ENCODE measurements at places on chromosomes 7 and 10.

GRCh38 chr10:69955897-69956740, 96.5 kb upstream of the MACROH2A2 start:
- DNase-seq, result no peak

DNA sequence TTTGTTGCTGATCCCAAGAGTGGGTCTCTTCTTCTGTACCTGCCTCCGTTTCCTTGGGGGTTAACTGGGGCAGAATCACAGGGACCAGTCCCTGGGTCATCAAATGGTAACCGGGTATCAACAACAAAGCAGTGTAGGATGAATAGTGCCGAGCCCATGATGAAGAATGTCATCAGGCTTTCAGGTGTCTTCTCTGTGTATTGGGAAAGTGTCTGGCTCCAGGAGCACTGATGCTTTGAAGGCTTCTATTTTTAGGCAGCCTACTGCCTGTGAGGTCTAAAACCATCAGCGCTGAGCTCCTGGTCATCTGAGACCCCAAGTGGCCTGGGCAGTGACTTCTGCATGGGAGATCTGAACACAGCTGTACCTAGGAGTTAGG, 48.2 kb upstream of the SHH start:
- DNase-seq, result no peak

DNA sequence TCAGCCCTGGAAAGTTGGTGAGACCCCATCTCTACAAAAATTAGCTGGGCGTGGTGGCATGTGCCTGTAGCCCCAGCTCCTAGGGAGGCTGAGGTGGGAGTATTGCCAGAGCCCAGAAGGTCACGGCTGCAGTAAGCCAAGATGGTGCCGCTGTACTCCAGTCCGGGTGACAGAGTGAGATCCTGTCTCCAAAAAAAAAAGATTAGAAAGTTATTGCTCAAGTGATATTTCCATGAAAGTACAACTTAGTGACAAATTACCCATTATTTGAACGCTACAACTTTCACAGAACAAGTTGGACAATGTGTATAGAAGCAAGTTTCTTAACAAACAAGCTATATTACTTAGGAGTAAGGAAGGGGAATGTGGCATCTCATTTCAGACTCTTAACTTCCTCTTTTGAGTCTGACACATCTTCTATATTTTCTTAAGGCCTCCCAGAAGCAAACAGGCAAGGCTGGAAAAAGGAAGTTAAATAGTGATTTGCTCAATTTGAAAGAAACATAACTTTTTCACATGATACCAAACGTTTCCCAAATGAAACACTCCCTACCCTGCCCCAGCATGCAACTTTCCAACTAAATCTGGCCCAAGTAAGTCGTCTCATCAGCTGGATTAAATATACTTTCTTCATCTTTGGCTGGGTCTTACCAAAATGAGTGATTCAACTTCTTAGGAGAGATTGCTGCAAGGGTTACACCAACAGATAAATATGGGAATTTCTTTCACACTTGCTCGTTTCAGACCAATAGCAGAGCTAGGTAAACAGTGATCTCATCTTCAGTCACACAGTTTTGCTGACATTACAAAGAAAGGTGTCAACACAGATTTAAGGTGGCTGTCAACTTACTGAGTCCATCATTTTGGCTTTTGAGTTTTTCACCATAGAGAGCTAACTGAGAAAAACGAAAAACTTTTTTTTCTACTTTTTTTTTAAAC, 66.3 kb upstream of the KLF6 start:
- no peak for DNase-seq

DNA sequence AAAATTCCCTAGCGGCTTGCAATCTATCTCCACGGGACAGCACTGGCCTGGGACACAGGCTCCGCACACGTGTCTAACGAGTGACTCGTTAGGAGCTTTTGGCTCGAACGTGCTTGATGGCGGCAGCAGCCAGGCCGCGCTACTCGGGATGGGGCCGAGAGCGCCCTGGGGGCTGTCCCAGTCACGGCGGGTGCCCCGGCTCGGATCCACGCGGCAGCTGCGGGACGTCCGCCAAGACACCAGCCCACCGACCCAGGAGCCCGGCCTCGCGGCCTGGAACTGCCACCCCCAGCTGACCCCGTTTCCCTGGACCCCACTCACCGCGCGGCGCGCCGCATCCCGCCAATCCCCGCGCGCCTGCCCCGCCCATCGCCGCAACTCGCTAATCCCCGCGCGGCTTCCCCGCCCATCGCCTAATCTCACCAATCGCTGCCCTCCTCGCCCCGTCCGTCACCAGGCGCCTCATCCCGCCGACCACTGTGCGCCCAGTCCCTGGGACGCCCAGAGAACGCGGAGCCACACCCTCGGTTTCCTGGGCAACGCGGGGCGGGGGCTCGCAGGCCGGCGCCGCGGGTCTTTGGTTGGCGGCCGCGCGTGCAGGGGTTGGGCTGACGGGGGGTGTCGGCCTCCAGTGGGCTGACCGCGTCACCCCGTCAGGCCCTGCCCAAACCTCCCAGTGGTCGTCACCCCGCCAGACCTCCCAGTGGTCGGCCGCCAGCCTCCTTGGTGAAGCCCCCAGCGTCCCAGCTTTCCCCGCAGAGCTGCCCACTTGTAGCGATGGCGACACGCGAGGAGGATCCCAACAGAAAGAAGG, at the start of gene POLD2:
TSS of gene POLD2 (minus strand) at position 359 of the 814 bp plus-strand sequence. CDS start 1,495 bp downstream, outside the sequence.
- DNase-seq, result peak; percentile 98

- DNase-seq, result peak; percentile 34
Measured at GRCh38 chr7:141072548-141073172, 1.2 kb upstream of the TMEM178B start.

GRCh38 chr10:96013956-96014355, 29.4 kb upstream of the CCNJ start:
- no peak for DNase-seq

DNA sequence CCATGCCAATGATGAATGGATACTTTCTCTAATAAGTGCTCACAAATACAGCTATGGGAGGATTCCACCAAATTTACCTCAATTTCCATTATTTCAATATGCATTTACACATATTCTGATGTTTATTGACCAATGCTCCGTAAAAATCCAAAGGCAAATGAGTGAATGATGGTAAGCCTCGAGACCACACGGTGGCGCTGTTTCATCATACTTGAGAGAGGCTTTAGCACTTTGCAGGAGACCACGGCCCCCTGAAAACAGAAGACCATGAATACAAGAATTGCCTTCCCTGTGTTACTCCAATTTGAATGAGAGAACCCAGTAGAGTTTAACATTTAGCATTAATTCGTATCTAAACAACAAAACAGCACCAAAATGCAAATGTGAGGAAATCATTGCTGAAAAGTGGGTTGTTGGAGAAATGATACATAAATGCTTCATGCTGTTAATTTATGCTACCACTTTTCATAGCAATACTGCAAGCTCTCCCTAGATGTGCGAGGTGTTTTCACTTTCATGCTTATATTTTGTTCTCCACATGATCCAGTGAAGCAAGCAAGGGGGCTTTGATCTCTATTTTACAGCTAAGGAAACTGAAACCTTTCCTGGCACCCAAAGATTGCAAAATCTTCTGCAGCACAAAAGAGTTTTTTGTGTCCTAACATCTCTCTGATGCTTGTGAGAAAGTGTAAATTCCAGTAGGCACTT, 35.4 kb downstream of the TRIL start:
- DNase-seq, result peak; percentile 47

DNA sequence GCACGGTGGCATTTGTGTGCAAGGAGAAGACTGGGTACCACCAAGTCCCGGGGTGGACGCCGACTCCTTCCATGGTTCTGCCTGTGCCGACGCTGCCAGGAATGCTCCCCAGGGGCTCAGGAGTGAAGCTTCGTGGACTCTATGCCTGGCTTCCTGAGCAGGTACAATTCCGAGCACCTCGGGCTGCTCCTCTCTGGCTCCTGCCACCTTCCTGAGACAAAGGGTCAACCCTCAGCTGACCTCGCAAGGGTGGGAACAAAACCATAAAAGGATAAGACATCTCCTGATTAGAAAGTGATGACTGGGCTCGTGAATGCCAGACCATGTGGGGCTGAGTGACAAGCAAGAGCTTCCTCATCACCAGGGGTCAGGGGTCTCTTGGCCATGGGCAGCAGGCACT, 31.8 kb downstream of the CALML3 start:
- DNase-seq, result no peak

DNA sequence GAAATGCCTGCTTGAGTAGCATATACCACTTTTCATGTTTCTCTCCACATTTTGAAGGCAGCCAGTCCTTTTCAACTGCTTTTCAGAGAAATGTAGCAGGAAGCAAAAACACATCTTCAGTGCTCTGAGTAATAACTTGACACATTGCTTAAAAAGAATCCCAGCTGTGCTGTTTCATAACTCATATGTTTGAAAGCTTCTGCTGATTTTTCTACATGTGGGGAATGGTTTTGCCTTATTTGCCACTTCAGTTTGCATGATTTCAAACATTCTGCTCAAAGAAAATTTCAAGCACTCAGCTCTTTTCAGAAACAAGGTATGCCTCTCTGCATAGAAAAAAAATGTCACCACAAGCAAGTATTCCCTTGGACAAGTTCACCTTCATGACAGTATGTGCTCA, 732.8 kb downstream of the POM121L12 start:
- no peak for DNase-seq

- peak; percentile 93 for DNase-seq
Measured at GRCh38 chr7:64902806-64903721, at the start of gene ZNF273. Gene ZNF273 (plus strand): TSS chr7:64903273. CDS start chr7:64903318, 45 bp downstream.

- DNase-seq, result no peak
Measured at GRCh38 chr7:1033546-1034145, 10.7 kb upstream of the GPR146 start.

GRCh38 chr10:79244841-79245504, 102.3 kb upstream of the PPIF start:
- no peak for DNase-seq

GRCh38 chr10:7265396-7266123, 145.3 kb downstream of the SFMBT2 start:
- no peak for DNase-seq

GRCh38 chr10:80856186-80856585, 318.5 kb downstream of the SH2D4B start:
- DNase-seq, result no peak

GRCh38 chr10:49307921-49308320, 9.0 kb downstream of the C10orf71 start:
- DNase-seq, result no peak

DNA sequence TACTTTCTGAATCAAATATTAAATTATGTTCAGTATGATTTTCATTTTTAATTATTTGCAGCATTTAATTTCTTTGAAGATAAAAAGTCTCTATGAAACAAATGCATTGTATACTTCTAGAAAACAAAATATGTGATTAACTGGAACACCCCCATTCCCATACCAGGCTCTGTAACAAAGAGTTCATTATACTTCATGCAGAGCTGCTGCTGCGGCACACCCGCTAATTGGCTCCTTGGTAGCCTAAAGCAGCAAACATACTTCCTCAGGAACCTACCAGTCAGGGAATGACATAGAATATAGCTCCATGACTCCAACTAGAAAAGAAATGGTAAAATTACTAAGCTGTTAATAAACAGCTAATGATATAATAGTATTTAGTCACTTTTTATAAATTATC, 19.3 kb downstream of the RAB11FIP2 start:
- DNase-seq, result no peak

- DNase-seq, result no peak
Measured at GRCh38 chr10:31723106-31723750, 205.4 kb downstream of the ARHGAP12 start.

DNA sequence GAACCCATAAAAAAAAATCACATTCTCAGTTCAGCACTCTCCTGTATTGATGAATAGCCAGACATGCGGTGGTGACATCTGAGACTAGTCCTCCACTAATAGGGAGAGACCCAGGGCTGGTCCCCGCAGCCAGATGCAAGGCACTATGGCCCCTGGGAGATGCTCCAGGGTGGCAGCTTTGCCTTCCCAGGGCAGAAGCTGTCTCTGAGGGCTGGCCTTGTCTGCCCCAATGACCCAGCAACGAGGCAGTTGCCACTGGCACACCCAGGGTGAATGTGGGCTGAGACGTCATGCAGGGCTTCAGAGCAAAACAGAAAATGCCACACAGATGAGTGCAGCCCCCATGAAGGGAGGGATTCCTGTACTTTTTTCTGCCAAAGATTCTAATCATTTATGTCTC, 50.1 kb upstream of the GDF10 start:
- DNase-seq, result no peak

DNA sequence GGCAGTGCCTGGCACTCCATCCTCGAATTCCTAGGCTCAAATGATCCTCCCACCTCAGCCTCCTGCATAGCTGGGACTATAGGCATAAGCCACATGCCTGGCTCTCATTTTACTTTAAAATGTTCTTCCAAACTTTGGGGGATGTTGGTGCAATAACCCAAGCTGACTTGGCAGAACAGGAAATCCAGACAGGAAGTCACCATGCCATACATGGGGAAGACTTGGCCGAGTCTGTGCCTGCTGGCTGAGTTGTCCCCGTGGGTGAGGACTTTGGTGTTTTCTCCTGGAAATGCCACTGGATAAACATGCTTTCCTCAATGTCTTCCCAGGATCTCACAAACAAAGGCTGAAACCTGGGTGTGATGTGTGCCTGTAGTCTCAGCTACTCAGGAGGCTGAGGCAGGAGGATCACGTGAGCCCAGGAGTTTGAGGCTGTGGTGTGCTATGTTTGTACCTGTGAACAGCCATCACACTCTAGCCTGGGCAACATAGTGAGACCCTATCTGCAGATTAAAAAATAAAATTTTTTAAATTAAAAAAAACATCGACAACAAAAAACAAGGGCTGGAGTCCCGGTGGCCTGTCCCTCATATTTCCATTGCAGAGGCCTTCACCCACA, 19.8 kb downstream of the HKDC1 start:
- DNase-seq, result no peak

- no peak for DNase-seq
Measured at GRCh38 chr7:28361551-28361950, 50.8 kb upstream of the CREB5 start.

- DNase-seq, result no peak
Measured at GRCh38 chr10:62096256-62096933, 172.2 kb downstream of the RTKN2 start.

GRCh38 chr7:97269741-97270140, 152.2 kb downstream of the SDHAF3 start:
- no peak for DNase-seq

DNA sequence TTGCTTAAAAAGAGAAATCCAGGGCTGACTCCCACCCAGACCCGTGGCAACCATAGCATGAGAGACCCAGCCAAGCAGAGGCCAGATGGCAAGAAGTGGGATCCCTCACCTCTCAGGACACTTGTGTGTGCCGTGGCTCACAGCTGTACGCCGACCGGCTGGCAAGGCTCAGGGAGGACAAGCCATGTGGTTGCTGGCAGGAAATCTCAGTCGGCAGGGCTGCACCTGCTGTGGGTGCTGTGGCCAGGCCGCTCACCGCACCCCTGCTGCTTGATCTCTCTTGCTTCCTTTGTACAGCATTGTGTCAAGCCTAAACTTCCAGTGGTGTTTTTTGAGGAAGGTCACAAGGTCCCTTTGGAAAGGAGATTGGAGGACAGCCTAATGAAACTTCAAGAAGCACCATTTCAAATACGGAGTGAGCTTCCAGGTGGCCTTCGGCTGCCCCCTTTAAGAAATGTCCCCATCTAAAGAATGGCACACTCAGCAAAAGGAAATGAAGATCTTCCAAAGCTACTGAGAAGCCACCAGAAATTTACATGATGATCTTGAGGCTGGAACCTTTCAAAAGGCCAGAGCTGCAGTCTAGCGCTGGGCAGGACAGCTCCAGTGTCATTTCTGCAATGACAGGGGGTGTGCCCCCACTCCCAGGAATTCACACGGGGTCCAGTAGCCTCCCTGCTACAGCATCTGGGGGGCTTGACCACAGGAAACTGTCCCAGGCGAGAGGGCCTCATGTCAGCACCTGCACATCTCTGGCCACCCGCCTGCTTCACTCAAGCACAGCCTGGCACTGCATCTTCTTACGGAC, 409.0 kb upstream of the MGMT start:
- peak; percentile 37 for DNase-seq
